ENCODE measurements at places on chromosomes 16 and 17.

DNA sequence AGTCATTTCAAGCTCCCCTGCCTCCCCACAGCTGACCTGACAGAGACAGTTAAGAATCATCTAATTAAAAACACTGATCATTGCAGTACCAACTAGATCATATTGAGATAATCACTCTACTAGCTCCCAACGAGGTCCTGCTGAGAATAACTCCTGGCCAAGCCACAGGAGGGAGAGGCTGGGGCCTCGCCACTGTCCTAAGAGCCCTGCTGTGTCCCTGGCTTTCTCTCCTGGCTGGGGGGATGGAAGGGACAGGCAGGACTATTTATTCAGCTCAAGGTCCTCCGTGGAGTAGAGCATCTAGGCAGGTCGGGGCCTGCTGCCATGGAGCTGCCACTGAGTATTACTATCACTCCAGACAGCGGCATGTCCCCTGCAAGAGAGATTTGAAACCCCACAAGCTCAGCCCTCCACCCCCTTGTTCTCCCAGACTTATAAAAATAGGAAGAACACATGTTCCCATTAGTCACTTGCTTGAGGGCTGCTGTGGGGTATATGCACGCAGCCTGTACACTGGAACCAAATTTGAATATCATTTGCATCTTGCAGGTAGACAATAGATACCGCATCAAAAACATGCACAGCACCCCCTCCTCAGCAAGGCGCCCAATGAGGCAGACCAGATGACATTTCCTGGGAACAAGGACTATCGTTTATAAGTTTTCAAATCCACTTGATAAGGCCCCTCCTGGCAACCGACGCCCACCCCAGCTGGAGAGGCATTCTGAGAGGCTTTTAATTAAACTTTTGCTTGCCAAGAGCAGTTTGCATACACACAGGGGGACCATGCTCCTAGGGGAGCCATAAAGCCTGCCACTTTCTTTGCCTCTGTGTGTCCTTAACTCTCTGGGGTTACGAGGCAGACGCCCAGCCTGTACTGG lies 385.2 kb upstream of the ZFHX3 start:
- DNase-seq = no peak

GRCh38 chr16:65658349-65658748 lies 536.5 kb upstream of the CDH11 start:
- no peak for DNase-seq

- DNase-seq = no peak
These were observed 13.1 kb downstream of the RAP1GAP2 start for GRCh38 chr17:2809337-2809736.

GRCh38 chr17:37502009-37502936 lies 12.6 kb downstream of the DUSP14 start:
- no peak for DNase-seq

- DNase-seq = no peak
These were observed 353.7 kb downstream of the SHISA9 start for GRCh38 chr16:13254998-13255614.

DNA sequence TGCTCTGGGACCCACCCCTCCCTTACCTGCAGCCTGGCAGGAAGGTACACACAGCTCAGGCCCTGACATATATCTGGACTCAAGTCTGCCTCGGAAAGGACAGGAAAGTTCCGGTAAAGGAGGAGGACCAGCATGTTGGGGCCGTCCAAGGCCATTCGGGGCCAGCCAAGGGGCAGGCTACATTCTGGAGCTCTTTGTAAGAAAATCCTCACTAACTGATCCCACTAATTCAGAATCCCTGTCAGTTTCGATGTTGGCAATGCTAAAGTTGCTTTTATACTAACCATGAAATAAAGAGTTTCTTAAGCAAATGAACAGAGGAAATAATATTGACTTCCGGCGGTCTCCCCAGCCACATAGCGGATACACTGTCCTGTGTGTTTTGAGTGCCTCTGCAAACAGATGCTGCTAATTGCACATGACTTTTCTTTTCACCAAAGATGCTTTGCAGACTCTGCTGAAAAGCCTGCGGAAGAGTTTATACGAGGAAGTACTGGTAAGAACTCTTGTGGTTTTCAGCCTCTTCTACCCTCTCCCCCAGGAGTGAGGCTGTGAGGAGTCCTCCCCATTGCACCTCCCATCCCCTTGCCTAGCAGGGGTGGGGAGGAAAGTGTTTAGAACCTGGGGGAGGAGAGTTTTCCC lies 54.8 kb downstream of the PLXDC1 start:
- DNase-seq = no peak

DNA sequence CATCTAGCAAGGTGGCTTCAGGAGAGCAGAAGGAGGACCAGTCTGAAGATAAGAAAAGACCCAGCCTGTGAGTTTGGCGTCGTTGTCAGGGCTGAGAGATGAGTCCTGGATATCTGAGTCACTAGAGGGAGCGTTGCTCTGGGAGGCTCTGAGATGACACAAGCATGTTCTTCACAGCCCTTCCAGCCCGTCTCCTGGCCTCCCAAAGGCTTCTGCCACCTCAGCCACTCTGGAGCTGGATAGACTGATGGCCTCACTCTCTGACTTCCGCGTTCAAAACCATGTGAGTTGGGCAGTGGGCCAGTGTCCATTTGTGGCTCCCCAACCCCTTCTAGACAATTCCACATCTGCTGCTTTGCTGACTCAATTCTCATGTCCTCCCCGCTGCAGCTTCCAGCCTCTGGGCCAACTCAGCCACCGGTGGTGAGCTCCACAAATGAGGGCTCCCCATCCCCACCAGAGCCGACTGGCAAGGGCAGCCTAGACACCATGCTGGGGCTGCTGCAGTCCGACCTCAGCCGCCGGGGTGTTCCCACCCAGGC lies 2.3 kb downstream of the TGFB1I1 start:
- peak; percentile 60 for DNase-seq

DNA sequence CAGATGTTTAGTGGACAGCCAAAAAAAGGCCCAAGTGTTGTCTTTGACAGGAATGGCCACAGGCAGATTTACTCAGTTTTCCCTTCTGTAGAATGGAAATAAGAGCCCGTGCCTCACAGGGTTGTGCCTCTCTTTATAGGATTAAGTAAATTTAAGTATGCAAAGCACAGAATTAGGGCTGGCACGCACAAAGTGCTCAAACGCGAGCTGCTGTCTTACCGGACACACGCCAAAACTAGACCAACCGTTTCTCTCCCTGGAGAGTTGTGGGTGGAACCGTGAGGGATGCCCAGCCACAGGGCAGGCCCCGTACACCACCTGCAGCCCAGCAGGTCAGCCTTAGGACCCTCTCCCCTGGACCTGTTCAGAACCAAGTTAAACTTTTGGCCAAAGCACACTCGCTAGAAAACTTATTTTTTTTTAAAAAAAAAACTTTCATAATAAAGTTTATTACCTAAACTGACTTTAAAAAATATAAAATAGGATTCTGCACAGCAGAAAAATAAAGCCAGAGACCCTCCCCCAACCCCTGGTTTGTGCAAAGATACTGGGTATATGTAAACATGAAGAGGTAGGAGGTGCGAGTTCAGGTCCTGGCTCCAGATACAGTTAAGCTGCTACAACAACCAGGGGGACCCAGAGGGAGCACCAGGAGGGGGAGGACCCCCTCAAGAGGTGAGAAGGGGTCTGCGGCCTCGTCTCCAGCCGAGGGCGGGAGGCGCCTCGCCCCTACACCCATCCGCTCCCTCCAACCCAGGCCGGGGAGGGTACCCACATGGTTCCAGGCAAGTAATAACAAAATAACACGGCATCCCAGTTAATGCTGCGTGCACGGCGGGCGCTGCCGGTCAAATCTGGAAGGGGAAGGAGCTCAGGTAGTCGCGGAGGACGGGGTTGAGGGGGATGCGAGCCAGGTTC lies 1.8 kb downstream of the SOCS1 start:
- no peak for DNase-seq

GRCh38 chr17:8015957-8016631 lies 13.7 kb downstream of the GUCY2D start:
- DNase-seq = no peak

GRCh38 chr17:50675627-50676026 lies 32.1 kb downstream of the ANKRD40 start:
- no peak for DNase-seq

GRCh38 chr16:17466876-17467275 lies 3.9 kb downstream of the XYLT1 start:
- no peak for DNase-seq

DNA sequence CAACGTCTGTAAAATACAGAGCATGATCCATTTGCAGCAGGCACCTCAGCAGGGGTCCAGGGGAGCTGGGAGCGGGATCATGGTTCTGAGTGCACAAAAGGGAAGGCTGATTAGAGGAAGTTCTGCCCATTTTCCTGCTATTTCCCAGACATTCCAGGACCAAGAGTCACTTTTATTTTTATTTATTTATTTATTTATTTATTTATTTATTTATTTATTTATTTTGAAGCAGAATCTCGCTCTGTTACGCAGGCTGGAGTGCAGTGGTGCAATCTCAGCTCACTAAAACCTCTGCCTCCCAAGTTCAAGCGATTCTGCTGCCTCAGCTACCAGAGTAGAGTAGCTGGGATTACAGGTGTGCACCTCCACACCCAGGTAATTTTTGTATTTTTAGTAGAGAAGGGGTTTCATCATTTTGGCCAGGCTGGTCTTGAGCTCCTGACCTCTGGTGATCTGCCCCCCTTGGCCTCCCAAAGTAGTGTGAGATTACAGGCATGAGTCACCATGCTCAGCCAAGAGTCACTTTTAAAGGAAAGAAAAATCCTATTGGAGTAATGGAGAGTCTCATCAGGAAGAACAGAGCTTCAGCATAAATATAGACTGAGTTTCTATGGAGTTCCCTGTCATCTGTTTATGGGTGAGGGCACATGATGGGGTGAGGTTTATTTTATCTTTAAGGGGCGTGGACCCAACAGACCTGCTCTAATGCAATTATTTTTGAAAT lies 355.2 kb downstream of the HAPSTR1 start:
- DNase-seq = no peak

DNA sequence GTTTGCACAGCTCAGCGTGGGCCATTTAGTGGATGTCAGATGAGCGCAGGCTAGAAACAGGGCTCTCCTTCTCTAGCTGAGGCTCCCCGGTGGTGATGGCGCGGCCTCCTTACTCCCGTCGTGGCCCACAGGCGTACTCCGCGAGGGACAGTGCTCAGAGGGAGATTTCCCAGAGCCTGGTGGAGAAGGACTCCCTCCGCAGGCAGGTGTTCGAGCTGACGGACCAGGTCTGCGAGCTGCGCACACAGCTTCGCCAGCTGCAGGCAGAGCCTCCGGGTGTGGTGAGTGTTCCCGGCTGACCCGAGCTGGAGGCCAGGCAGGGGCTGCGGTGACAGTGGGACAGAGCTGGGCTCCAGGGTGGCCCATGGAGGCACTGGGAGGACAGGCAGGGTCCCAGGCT lies 21.4 kb downstream of the CARD14 start:
- DNase-seq = no peak

GRCh38 chr16:31700530-31701388 lies 172.8 kb upstream of the ZNF267 start:
- DNase-seq = peak; percentile 86

DNA sequence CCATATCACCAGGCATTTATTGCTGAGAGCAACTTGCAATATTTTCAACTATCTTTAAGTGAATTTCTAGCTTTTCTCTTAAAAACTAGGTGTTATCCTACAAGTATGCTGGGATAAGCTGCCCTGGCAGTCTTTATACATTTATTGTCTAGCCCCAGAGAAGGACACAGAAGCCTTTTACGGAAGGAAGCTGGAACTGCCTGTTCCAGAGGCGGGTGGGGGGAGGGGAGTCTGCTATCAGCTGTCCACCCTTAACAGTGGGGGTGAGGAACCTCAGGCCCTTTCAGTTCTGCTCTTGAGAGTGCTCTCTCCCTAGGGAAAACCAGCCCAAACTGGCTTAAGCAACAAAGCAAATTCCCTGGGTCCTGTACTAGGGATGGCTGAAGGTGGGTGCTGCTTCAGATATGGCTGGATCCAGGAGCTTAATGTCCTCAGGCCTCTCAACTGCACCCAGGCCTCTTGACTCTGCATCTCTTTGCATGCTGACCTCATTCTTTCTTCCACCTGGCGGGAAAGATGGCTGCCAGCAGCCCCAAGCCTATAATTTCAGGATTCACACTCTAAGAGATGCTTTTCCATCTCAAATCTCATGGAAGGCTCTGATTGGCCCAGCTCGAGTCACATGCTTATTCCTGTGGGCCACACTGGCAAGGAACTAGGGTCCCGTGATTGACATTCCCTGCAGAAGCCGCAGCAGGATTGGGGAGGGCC lies 16.6 kb downstream of the NAGPA start:
- no peak for DNase-seq

GRCh38 chr16:77393955-77394354 lies 40.9 kb downstream of the ADAMTS18 start:
- DNase-seq = no peak

DNA sequence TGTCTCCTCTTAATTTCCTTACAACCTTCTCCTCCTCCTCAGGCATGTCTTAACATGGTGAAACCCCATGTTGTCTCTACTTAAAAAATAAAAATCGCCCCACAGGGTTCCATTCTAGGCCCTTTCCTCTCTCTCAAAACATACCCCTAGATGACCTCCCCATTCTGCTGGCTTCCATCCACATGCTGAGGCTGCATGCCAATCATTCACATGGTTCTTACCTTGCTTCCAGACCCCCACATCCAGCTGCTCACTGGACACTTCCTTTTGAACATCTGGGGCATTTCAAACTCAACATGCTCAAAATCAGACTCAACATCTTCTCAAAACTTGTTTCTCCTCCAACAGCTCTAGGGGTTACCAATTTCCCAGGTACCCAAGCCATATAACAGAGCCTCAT lies 12.4 kb upstream of the CTCF start:
- DNase-seq = no peak

GRCh38 chr16:56780646-56781045 lies 50.7 kb downstream of the NUP93 start:
- DNase-seq = peak; percentile 34

DNA sequence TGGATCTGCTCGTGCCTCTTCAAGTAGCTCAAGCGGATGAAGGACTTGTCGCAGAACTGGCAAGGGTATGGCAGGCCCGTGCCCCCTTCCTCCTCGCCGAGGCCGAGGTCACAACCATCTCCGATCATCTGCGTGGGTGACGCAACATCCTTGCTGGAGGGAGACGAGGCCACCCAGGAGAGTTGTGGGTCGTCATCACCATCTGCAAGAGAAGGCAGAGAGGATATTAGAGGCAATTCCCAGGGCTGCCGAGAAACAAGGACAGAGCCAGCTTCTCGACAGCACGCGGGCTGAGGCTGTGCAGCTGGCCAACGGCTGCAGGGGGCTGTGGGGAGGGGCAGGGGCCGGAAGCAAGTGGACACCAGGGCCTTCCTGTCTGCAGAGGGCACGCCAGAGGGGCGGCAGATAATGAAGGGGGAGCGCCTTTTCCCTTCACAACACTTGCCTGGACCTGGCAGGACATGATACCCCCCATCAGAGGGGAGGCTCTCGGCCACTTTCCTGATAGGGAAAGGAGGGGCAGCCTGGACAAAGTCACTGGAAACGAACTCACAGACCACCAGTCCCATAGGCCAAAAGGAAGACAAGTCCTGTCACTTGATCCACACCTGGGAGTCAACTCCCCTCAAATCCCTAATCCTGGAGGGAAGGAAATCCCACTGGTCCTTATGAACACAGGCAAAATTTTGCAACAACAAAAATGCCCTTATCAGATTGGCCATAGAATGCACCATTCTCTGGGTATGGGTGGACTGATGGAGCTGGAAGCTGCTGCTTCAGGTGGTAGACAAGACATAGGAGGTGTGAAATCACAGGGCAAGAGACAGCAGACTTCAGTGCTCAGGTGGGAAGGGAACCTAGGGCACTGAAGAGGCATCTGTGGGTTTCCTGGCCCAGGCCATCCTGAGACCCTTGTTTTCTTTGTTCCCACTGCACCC lies 217.0 kb downstream of the ZNF423 start:
- no peak for DNase-seq

- no peak for DNase-seq
These were observed 207.9 kb upstream of the RBFOX1 start for GRCh38 chr16:7124701-7125100.

Data from hematopoietic multipotent progenitor cell treated with erythropoietin and hydrocortisone succinate and interleukin-3 and kit ligand, for 8 days (in vitro differentiated cells).